ENCODE measurements at places on chromosomes 5 and 9.

- DNase-seq, result no peak
These were observed 475.5 kb downstream of the SPATA31A7 start for GRCh38 chr9:61665330-61665751.

DNA sequence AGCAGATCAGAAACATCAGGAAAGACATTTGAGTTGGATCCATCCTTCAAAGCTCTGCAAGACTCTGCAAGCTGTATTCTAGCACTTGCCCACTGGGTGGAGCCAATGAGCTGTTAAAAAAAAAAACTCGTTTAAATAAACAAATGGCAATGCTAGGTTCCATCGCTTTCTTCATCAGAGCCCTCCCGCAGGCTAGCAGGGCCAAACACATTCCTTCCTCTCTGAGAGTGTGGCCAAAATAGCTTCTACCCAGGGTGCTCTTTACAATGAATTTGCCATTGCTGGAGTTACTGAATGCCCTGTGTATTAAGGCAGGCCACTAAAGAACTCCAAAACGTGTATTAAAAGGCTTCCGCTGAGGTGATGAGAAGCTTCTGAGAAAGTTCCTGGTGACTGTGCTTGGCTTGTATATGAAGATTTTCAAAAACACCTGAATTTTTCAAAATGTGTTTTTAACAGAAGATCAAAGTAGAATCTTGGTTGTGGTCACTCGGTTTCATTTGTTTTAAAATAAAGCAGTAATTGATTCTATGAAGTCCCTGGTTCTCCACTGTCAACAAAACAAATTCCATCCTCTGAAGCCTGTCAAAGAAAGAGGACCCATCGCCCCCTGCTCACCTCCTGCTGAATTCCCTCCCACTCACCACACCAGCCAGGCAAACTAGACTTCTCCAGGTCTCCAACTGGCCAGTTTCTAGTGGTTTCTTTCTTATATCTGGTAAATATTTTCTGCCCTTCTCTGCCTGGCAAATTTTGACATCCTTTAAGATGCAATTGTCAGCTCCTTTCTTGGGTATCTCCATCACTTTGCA, 36.5 kb upstream of the EQTN start:
- peak; percentile 62 for DNase-seq

DNA sequence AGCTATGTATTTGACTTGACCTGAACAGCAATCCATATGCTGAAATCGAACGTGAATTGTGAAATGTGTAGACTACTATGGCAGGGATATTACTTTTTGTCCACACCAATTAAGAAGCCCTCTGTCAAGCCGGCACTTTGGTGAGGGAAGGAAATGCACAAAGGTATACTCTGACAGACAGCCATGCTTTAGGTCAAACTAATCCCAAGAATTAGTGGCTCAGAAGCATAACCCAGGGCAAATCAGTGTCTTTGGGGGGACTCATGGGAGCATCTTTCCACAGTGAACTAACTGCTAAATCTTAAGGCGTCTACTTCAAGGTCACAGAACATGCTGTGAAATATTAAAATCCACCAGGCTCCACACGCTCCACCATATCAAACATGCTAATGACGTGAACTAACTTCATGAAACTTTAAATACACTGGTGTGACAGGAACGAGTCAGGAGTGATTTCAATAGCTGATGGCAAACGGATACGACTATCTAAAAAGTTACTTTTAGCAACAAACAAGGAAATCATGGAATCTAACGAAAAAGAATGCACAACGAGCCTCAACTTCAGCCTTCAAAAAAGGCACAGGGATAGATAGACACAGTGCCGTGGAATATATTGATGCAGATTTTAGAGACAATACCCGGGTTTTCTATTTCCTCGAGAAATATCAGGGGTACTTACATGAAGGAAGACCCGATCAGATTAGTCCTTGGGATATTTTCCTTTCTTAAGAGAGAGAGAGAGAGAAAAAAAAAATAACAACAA, 527 bp downstream of the MEF2C start:
- no peak for DNase-seq

- DNase-seq, result no peak
These were observed 3.2 kb upstream of the TMEM171 start for GRCh38 chr5:73117088-73117740.

- no peak for DNase-seq
These were observed 442.5 kb upstream of the COX7C start for GRCh38 chr5:86175224-86175623.

DNA sequence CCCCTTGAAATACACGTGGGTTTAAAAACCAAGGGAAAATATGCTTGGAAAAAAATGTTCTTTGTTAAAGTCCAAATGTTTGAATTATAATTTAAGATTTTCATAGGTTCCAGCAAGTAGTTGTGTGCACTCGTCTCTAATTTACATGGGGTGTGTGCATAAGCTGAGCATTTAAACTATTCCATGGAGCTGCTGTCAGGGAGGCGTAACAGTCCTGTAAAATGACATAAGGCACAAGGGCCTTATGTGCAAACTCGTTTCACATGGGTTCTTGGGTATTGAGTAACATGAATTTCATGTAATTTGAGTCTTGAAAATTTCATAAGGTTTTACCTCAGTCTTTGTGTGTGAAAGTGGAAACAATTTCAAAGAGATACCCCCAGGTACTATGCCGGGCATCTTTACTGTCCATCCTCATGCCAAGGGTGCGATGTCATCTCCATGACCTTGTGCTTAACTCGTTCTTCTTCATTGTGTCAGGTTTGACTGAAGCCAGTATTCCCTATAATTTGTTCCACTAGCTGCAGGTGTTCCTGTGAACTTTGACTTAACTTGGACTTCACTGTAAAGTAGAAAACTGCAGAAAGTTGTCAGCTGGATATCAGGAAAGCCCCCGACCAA, 359.3 kb downstream of the SH3GL2 start:
- DNase-seq, result no peak

- no peak for DNase-seq
These were observed 95.4 kb downstream of the CACNA1B start for GRCh38 chr9:137972988-137973470.

DNA sequence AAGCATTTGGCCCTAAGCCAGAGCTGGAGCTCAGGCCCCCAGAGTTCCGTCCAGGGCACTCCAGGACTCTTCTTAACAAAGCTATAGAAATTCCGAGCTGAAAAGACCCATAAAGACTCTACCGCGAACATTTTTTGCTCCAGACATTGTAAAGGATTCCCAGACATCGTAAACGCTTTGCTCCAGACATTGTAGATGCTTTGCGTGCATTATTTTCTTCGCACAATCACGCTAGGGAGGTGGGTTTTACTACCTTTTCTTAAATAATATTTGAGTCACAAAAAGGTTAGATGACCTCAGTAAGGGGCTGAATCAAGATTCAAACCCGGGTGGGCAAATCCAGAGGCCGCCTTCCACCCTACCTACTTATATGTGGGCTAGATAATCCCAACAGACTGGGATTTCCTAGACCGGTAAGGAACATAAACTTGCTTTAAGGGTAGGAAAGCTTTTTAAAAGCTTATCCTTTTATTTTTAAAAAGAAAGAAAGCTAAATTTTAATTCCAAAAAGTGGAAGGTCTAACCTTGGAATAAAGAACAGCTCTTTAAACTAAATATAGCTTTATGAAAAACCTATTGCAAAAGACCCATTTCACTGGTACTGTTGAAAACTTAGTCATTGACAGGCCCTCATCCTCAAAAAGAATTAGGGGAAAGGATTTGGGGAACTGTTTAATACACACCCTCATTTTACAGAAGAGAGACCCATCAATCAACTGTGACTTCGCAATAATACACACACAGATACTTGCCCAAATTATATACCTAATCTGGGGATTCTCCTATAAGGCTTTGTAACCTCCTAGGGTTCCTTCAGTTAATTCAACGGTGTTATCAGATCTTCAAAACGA, 822 bp upstream of the TNIP1 start:
- DNase-seq, result no peak

DNA sequence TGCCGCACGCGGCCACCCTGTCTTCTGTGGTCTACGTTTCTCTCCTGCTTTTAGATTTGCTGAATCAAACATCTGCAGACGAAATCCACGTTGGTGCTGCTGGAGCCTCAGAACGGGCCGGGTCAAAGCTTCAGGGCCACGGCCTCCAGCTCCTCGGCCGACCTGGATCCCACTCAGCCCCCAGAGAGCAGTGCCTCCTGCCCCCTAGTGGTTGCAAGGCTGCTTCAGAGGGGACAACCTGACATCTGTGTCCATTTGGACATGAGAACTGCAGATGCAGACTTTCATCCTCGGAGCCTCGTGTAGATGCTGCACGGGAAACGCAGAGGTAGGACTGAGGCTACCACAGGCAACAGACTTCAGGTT, 23.0 kb upstream of the SLC6A3 start:
- peak; percentile 58 for DNase-seq

- no peak for DNase-seq
These were observed 68.9 kb downstream of the RASEF start for GRCh38 chr9:82993856-82994605.

DNA sequence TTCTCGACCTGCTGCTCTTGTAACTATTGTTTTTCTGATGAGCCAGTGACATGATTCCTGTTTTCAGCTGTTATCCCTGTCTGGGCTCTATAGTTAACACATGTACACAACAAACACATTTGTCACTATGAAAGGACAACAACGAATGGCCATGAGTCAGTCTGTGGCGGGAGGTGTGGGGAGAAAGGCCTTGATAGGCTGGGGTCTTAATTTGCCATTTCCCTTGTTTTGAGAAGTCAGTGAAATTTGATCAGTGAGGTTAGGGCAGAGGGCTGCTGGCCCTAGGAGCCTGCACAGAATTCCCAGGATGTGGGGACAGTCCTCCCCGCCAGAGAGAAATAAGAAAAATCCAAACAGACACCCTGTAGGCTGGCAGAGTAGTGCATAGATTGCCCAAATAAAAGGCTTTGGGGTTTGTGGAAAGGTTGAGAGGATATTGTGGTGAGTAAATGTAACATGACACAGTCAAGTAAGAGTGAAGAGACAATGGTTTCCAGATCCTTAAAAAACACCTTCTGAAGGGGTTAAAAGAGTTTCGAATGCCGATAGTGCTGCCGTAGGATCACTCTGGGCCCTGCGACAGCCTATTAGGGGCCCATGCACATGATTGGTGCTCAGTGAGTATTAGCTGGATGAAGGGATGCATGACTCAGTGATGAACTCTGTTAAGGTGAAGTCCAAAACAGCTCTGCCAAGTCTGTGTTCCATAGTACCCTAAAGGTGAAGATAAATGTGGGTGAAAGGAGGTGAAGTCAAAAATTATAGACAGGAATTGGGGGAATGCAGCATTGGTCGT, 110.9 kb upstream of the PRRC1 start:
- DNase-seq, result no peak

DNA sequence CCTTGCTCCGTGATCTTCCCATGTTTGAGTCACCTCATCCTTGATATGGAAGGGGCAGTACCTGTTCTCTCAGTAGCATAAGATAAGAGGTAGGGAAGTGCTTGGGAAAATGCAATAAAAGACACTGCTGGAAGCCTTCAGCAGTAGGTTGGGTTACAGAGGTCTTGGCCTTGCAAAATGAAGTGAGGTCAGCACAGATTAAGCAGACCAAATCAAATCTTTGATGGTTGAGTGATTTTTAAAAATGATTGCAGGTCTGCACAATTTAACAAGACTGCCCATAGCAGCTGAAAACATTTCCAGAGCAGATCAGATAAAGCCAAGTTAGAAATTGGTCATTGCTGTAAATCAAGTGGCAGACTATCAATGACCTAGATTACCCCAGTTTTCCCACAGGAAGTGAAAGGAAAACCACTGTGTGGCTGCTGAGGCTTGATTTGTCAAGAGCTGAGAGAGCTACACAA, 32.9 kb downstream of the PALM2AKAP2 start:
- no peak for DNase-seq

GRCh38 chr5:135130261-135131215, 96.5 kb upstream of the PITX1 start:
- DNase-seq, result no peak

GRCh38 chr5:132095424-132095972, 21.9 kb downstream of the CSF2 start:
- no peak for DNase-seq

DNA sequence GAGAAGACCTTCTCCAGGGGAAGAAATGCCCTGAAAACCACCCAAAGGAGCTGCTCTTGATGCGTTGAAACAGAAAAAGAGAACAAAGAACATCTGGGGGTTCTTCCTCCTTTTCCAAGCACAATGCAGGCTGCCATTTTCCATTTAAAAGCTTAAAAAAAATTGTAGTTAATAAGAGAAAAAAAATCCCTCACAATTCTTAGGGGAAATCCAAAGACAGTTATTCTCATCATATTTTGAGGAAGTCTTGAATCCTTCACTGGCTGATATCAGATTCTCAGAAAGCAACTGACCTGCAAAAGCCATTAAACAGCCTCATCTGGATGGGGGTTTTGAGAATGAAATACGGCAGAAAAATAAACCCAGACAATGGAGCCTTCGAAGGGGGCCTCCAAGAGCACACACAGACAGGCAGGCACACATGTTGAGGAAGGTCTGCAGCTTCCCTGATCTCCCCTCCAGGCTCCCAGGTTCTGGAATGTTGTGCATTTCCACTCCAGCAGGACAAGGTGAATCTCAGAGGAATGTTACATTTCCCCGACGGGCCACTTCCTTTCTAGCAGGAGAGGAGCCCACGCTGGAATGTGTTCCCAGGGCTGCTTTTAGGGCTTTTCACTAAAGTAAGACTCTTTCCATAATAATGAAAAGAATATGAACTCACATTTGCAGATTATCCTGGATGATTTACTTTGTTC, 159.4 kb upstream of the S1PR3 start:
- DNase-seq, result no peak

DNA sequence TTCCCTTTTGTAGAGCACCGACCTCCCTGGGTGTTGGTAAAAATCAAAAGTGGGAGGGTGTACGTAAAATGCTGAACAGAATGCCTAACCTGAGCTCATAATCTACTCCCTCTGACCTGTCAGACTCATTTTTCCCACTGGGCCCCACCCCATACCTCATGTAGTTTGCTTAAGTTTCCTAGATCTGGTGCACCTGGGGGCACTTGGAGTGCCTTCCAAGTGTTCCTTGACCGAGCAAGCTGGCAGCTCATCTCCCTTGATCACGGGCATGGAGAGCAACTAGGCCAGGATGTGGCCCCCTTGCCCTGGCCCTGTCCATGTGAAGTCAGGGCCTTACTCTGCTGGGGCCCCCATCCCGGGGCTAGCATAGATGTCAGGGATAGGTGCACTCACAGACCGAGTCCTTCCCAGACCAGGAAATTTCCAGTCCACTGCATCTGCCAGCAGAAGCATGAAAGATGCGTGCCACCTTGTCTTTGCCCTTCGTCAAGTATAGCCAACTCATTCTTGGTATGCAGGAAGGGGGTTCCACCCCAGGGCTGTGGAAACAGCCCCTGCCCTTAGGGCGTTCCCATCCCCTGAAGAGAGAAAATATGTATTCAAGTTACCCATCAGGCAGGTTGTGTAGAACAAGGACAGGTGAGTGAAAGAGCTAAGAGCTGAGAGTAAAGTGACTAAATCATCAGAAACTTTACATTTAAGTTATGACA, 41.9 kb downstream of the SLC22A5 start:
- DNase-seq, result no peak

DNA sequence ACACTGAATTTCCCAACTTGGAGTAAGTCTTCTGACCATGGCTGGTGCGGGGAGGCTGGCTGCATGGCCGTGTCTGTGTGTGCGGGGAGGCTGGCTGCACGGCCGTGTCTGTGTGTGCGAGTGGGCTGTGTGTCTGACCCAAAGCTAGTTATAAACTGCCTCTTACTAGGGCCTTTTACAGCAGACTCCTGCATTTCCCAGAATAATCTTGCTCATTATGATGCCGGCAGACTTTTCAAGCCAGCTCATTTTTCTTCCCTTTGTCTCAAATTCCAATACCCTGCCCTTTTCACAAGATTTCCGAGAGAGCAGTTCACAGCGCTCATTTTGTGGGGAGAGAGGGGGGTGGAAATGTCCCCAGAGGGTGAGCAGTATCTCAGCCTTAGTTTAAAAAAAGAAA, 470.7 kb upstream of the BRINP1 start:
- no peak for DNase-seq

GRCh38 chr9:38765101-38765500, 45.2 kb upstream of the FAM240B start:
- DNase-seq, result no peak

Measured in activated CD8-positive, alpha-beta memory T cell treated with anti-CD3 and anti-CD28 coated beads, Interleukin-2, amount 50 U/mL, for 48 hours (primary cell).